ENCODE measurements at places on chromosomes 3 and 15.

DNA sequence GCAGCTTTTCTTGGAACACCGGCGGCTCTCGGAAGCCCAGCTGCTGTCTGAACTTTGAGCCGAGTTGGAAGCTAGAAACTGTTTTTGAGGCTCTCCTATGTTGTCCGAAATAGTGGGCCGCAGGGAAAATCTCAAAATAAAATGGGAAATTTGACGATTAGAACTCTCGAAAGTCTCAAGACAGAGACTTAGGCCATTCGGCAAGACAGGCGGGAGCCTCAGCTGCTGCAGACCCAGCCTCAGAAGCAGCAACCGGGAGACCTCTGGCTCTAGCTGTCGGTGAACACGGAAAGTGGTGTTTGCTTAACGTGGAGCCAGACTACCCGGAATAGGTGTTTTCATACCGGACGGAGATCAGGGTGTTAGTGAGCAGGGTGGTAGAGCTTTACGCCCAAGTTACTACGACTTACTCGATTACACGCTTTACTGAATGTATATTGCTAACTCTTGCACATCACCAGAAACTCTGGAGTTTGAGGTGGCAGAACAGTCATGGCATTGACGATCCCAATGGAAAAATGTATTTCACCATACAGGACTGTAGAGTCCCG, 357 bp upstream of the MAN2C1 start:
- no peak for DNase-seq

GRCh38 chr15:75761446-75762356, 49.1 kb upstream of the CSPG4 start:
- no peak for DNase-seq

DNA sequence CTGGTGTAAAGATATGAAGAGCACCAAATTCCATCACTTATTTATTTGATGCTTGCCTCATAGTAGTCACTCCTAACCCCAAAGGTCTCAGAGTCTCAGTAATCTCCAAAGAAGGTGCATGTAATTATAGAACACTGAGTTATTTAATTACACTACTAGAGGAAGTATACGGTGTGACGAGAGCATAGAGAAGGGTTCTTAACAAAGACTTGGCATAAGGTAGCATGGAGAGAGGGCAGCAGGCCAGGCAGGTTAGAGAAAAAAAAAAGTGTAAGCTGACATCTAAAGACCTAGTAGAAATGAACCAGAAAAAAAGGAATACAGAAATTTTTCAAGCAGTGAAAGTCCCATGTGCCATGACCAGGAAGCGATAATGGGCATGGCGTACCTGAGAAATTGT, 213.3 kb upstream of the TGFBR2 start:
- no peak for DNase-seq

- DNase-seq: no peak
These were observed 31.8 kb upstream of the SFMBT1 start for GRCh38 chr3:53077476-53078220.

DNA sequence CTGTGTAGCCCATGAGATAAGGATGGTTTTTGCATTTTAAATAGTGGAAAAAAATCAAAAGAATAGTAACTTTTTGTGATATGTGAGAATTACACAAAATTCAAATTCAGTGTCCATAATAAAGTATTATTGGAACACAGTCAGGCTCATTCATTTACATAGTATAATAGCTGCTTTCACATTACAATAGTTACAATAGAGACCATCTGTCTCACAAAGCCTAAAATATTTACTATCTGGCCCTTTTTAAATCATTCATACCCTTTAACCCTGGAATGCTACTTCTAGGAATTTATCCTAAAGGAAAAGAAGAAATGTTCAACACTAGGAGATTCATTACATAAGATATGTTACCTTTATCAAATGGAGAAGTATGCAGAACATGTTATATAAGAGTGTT, 35.5 kb upstream of the TM4SF4 start:
- DNase-seq: no peak

DNA sequence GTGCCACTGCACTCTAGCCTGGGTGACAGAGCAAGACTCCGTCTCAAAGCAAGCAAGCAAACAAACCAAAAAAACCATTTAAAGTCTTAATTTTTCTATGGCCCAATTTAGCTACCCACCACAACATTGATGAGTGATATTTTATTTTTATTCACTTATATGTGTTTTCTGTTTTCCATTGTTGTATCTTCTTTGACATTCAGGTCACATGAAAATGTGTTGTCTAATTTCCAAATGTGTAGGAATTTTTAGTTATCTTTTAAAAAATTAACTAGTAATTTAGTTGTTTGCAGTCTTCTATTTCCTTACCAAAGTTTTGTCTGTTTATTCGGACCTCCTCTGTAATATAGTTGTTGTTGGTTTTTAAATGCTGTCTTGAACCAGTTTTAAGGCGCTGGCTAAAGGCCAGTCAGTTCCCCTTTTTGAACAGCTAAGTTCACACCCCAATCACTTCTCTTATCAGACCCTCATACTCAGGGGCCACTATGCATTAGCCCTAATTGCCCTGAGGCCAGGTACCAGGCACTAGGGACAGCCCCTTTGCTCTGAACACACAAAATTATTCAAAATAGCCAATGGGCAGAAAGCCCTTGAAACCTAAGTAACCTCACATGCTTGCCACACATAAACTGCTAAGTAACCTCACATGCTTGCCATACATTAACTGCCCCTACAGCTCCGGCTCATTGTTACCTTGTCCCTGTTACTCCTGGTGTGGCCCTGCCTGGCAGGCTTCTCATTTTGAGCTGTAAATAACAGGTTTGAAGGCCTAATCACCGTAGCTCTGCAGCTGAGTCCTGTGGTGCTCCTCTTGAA, 4.3 kb upstream of the CCR4 start:
- no peak for DNase-seq

GRCh38 chr3:139281522-139282196, 62.2 kb upstream of the MRPS22 start:
- no peak for DNase-seq

DNA sequence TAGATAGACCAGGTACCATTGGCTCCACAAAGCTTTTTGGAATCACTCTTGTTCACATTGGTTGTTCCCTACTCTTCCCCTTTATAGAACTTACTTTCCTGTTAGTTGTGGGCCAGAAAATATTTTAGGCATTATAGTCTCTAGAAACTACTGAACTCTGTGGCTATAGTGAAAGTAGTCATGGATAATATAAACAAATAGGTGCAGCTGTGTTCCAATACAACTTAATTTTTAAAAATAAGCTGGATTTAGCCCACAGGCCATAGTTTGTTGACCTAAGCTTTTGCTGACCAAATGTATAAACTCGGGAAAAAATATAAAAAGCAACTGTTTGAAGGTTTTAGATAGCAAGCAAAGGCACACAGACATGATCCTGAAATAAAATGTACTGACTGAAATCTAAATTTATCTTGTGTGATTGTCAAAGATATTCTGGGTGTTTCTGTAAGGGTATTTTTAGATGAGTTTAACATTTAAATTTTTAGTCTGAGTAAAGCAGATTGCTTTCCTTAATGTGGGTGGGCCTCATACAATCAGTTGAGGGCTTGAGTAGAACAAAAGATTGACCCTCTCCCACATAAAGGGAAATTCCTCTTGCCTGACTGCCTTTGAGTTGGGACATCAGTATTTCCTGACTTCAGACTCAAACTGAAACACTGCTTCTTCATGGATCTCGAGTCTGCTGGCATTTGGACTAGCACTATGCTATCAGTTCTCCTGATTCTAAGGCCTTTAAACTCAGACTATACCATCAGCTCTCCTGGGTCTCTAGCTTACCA, 13.2 kb downstream of the IQCB1 start:
- no peak for DNase-seq

DNA sequence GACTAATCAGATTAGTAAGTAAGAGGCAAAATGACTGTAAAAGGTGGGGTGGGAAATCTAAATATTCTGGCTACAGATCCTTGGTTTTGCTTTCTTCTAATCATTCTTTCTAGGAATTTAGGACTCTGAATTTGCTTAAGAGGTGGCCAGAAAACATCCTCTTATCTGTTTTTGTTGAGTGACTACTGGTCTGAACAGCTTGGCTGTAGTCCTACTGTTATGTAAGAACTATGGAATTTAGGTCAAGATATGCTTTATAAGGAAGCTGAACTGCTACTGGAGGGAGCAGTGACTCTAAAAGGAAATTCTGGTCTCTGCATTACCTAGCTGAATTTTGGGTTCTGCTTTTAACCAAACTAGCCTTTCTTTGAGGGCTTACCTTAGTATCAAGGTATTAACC, 33.5 kb upstream of the CSPG5 start:
- no peak for DNase-seq

GRCh38 chr15:81524496-81524895, 150.5 kb upstream of the TMC3 start:
- DNase-seq: no peak

GRCh38 chr15:100134586-100134985, 207.2 kb downstream of the ADAMTS17 start:
- DNase-seq: no peak

DNA sequence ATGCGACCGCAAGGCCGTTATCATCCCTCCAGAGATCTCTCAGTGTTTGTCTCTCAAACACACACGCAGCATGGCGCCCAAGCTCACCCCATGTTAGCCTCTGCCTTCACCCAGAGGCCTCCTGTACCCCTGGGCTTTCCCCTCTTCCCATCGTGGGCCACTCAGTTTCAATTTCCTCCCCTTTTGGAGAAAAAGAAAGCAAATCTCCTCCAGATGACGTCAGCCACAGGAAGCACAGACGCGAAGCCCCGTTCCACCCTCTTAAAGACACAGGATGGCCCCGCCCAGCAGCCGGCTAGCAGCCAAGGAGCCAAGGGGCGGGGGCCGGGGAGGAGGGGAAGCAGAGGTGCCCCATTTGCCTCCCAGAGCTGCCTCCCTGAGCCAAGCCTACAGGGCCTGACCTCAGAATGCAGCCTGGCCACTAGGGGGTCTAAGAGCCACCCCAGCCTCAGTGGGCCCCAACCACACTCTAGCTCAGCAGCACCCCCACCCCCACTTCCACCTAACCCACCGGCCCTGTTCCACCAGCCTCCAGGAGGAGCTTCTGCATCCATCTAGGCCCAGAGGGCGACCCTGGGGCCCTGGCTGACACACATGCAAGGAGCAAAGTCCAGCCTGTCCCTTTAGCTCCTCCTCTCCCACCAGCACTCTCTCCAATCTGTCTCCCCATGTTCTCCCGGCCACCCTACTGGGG, 26.5 kb downstream of the ATRIP start:
- peak; percentile 94 for DNase-seq
